ENCODE measurements at places on chromosomes 13 and 19. TPM values are rescaled to one million over a fixed set of nuclear protein-coding genes. Genes with fewer than 3 reads are reported as not detected.
A peak's percentile ranks its signal among the peaks of the same experiment; 100 is the strongest.

Gene GPR12
- total RNA-seq, result not detected

DNA sequence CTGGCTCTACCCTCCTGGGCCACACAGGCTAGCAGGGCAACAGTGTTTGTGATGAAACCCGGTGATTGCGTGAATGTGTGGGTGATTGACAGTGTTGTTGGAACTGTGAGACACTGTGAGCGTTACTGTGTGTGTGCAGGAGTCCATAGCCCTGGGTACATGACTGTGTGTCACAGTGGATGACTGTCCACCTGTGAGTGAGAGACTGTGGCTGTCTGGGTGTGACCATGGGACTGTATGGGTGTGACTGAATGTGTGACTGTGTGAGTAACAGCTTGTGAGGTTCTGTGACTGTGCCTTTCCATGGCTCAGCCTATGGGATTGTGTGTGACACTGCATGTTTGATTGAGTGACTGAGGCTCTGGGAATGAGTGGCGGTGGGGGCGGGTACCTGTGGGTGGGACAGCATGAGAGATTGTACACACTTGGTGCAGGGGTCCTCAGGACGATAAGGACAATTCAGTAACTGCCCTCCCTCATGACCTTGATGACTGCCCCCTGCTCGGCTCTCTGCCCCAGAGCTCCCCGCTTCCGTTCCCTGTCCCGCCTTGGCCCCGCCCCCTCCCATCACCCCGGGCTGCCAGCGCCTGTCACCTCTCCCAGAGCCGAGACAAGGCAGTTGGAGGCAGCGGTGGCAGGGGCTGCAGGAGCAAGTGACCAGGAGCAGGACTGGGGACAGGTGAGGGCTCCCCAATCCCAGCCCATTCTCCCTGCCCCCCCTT is at the start of gene GIPR:
TSS of gene GIPR (plus strand) at position 602 of the 722 bp plus-strand sequence. CDS start 1,300 bp downstream, outside the sequence.
- peak; percentile 82 for DNase-seq
- peak within 1 kb of the TSS; percentile 75 for H3K4me3 ChIP-seq
- H3K4me1 ChIP-seq, result peaks cover 36% of the 10 kb centered on the region
- no peaks in the 10 kb centered on the region for H3K36me3 ChIP-seq
- H3K27me3 ChIP-seq, result peaks cover 20% of the 10 kb centered on the region
- H3K27ac ChIP-seq, result no peak within 1 kb of the TSS

GRCh38 chr19:37931881-37932655 is 25.1 kb downstream of the SIPA1L3 start:
- H3K36me3 ChIP-seq, result peaks cover 31% of the 10 kb centered on the region
- H3K27me3 ChIP-seq, result no peaks in the 10 kb centered on the region
- no peak overlapping the region for H3K27ac ChIP-seq
- peak; percentile 29 for DNase-seq

- no peaks in the 10 kb centered on the region for H3K36me3 ChIP-seq
- no peak overlapping the region for H3K27ac ChIP-seq
- H3K27me3 ChIP-seq, result no peaks in the 10 kb centered on the region
- H3K4me1 ChIP-seq, result peaks cover 20% of the 10 kb centered on the region
- DNase-seq, result no peak
These were observed 28.4 kb downstream of the MCF2L start for GRCh38 chr13:112997188-112998130.

GRCh38 chr19:40445780-40446262 is 1.7 kb upstream of the SERTAD3 start:
- no peaks in the 10 kb centered on the region for H3K27me3 ChIP-seq
- H3K27ac ChIP-seq, result no peak overlapping the region
- H3K4me3 ChIP-seq, result peak overlapping the region; percentile 43
- DNase-seq, result no peak
- peaks cover 2% of the 10 kb centered on the region for H3K36me3 ChIP-seq
- peaks cover 16% of the 10 kb centered on the region for H3K4me1 ChIP-seq

GRCh38 chr13:51614350-51614786 is 30.1 kb downstream of the WDFY2 start:
- H3K27me3 ChIP-seq, result no peaks in the 10 kb centered on the region
- H3K4me3 ChIP-seq, result peak overlapping the region; percentile 74
- peaks cover 18% of the 10 kb centered on the region for H3K4me1 ChIP-seq
- DNase-seq, result peak; percentile 78

DNA sequence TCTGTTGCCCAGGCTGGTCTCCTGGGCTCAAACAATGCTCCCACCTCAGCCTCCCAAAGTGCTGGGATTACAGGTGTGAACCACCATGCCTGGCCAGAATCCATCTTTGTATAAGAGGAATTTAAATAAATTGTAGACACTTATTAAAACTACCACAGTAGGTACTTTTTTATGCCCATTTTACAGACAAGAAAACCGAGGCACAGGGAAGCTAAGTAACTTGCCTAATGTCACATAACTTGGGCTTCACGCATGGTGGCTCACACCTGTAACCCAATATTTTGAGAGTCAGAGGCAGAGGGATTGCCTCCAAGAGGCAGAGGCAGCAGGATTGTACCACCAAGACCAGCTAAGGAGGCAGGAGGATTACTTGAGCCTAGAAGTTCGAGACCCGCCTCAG is 22.7 kb upstream of the CALM3 start:
- H3K36me3 ChIP-seq, result no peaks in the 10 kb centered on the region
- no peaks in the 10 kb centered on the region for H3K27me3 ChIP-seq
- H3K4me1 ChIP-seq, result peaks cover 26% of the 10 kb centered on the region

Gene ZNF835
- 1.3 TPM for total RNA-seq

GRCh38 chr19:13115936-13116281 is 631 bp downstream of the TRMT1 start:
- no peak for DNase-seq
- H3K4me1 ChIP-seq, result peaks cover 38% of the 10 kb centered on the region
- H3K4me3 ChIP-seq, result peak overlapping the region; percentile 97
- no peaks in the 10 kb centered on the region for H3K27me3 ChIP-seq
